CD4-positive, alpha-beta T cell treated with Interleukin-4 for 4 hours (primary cell): ENCODE measurements at places on chromosomes 3 and 15.

DNA sequence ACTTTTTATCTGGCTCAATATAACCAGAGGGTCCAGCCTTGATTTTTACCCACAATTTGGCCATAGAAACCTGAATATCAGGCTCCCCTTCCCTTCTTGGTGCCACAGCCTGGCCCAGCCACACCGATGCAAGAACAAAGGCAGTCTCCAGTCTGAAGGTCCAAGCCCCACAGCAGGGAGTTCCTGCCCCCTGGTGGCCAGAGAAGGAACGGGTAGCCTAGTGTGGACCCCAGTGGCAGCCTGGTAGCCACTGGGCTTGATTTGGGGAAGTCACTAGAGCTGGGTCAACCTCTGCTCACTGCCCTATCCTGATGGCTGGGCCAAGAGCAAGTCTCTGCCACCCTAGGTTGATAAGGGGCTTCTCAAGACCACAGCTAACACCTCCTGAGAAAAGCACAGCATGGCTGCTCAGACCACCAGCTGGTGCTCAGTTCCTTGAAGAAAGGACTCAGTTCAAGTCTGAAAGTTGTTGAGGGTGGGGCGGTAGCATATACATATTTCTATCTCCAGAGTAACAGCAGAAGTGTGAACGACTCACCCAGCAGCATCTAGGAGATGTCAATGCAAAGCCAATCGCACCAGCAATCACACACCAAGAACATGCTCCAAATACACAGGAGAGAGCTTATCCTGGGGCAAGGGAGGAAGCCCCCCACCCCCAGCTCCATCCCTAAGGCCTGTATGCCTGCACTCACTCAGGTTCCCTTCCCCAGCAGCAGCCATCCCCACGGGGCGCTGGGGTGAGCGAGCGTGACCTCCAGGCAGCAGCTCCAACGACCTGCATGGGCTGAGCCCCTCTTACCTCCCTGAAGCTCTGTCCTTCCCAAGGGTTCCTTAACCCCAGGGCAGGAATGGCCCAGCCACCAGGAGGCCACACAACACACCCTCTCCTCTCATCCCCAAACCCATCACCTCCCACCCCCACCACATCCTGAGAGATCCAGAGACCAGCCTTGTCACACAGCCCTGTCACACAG is 7.6 kb downstream of the PFKFB4 start:
- peak; percentile 79 for DNase-seq

DNA sequence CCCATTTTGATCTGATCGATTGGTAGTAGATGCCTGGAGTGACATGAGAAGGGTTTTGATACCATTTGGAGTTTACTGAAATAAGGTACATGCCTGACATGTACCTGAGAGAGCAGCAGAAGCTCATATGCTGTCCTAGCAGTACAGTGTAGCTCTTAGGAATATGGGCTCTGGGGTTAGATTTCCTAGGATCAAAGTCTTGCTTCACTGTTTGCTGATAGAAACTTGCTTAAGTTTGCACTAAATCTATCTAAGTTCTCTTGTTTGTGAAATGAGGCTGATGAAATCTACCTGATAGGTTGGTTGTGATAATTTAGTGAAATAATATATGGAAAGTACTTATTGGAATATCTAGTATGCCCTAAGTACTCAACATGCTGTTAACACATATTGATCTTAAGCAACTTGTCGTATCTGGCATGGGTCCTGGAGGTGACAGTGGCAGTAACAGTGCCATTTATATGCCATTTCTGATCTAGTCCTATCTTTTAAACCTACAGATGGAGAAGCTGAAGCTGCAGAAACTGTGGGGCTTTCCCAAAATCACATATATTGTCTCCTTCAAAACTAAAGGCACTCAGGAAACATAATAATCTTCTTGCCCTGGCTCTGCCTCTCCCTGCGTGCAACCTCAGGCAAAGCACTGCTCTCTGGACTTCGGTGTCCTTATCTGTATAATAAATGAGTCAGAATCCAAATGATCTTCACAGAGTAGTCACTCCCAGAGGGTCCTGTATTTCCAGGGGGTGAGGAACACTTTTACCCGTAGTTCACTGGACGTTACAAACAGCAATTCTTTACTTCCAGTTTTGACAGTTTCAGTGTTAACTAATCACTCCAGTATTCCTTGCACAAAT is 223.6 kb upstream of the SETMAR start:
- no peak for DNase-seq

DNA sequence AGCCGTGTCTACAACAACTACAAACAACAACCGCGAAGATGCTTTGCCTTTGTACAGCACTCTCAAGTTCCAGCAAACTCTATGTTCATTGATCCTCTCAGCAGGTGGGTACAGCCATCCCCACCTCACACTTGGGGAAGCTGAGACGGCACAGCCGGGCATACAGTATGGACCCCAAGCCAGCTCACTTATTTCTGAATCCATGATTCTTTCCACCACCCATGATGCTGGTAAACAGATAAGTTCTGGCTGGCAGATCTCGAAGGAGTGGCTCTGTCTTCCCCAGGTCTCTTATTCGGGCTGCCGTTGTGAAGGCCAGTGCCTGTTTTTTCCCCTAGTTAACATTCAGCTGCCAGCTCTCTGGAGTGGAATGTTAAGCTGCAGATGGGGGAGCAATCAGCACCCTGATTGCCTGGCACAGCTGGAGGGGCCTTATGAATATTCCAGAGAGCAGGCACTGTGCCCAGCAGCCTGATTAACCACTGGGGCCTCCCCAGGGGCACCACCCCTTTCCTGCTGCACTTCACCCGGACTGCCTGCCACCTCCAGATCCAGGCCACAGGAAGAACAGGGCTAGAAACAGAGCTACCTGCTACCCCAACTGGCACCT is 73.2 kb downstream of the CORO2B start:
- DNase-seq = no peak

GRCh38 chr3:108209579-108209978 is 12.6 kb downstream of the IFT57 start:
- DNase-seq = no peak
